ENCODE measurements at places on chromosomes 7 and 10.

DNA sequence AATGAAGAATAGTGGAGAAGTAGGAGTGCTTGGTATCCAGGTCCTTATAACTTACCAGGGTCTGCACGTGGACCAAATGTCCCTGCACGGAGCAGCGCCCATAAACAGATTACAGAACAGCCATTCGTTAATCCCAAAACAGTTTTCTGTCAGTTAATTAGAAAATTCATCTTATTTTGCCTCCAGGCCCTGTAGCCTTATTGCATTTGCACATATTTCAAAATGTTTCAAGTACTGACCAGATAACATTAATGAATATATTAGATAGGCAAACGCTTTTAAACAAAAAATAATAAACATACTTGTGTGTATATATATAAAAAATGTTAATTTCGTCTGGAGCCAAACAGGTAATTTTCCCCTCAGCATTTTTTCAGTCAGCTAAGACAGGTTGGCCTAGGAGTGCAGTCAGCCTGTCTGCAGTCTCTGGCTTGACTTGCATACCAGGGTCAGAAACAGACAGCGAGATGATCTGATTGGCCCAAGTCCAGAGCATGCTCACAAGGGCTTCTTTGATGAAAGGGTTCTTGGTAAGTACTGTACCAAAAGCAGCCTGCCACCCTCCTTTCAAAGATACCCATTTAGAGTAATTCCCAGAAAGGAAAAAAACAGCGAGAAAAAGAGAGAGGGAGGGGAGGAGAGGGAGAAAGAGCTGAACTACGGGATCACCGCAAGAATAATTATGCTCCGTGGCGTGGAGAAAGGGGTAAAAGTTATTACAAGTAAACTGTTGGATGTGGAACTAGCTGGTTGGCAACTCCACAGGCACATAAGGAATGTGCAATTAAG is 194.4 kb upstream of the TCF7L2 start:
- DNase-seq = no peak

- no peak for DNase-seq
Observed at GRCh38 chr10:118028619-118029018, 18.1 kb downstream of the RAB11FIP2 start.

DNA sequence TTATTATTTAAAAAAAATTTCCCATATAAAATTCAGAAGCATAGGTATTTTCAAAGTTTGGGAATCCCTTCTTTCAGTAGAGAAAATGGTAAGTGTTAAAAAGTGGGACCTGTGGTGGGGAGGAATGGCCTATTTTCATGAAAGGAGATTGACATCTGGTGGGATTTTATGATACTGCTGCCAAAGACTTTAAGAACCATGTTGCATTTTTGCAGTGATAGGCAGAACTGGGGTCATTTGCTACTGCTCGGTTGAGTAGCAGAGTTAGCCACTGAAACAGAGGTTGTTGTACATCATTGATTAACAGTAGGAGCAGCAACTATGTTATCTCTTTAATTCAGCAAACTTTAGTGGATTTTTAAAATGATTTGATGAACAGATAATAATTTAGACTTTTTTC is 4.4 kb downstream of the BICC1 start:
- DNase-seq = no peak

DNA sequence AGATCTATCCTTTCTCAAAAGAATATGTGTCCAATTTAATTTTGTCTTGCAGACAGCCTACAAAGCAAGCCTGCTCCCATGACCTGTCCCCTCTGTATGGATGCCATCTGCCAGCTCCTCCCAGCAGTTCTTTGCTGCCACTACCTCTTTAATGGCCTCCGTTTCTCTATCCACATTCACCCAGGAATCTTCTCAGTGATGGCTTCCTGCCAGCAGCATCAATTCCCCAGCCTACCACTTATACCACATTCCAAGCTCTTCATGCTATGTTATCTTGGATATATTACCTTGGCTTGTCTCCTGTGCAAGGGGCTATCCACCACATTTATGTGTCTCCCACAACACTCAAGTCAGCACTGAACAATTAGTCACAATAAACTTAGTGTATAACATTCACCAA is 133.2 kb downstream of the VPS50 start:
- DNase-seq = no peak
